Stimulated activated CD4-positive, alpha-beta T cell treated with anti-CD3 and anti-CD28 coated beads, Interleukin-12 subunit alpha, Interleukin-12 subunit beta, amount 100 ng/mL, for 24 hours (primary cell): ENCODE measurements at places on chromosomes 1 and 21.

GRCh38 chr1:246001837-246002230 is 505.2 kb downstream of the SMYD3 start:
- no peak for DNase-seq

DNA sequence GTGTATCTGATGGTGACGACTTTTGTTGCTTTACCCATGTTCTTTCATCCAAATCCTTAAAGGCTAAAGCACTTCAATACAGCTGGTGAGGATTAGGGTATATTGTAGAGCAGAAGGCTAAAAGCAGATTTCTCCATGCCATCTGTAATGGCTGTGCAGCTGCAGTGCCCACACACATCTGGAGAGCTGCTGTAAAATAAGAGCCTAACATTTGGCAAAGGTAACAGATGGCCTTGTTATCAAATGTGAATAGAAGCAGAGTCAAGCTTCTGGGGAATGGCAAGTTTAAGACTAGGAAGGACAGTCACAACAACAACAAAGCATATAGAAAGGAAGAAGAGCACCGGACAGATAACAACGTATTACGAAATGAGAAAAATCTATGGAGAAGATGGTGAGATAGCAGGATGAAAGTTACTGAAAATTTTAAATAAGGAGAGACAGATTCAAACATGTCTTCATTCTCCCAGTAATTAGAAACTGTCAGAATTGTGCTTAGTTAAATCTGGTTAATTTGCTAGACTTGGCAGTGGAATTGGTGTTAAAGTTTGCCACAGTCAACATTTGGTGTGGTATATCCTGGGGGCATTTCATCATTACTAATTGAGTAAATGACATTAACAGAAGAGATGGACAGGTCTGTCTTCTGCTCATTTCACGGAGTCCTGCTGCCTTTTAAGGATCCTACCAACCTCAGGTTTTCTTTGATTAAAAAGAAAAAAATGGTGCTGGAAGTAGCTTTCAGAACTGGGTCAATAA is 1093.2 kb downstream of the ADGRL2 start:
- no peak for DNase-seq

DNA sequence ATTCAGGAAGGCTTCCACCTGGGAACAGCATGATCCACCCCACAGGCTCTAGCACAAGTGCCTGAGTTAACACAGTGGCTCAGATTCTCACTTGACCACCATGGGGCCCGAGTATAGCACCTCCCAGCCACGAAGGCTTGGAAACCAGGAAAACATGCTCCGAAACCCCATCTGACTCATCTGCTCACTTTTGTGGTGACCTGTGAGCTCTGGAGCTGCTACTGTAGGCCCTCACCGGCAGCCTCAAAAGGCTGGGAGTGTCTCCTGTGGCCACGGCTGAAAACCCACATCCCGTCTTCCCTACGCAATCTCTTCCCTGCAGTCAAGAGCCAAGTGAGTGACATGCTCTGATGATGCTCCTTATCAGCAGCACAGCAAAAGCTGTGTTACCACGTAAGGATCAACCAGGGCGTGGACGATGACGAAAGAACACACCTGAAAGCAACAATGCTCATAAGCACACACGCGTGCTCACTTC is 81.4 kb downstream of the TGFBR3 start:
- DNase-seq = peak; percentile 71

- no peak for DNase-seq
Measured at GRCh38 chr1:84467298-84467697, 11.8 kb upstream of the RPF1 start.

GRCh38 chr1:192983349-192983980 is 75.7 kb downstream of the UCHL5 start:
- DNase-seq = peak; percentile 6

- DNase-seq = no peak
Measured at GRCh38 chr1:914131-914890, 9.4 kb upstream of the SAMD11 start.

GRCh38 chr21:42039911-42040351 is 29.8 kb upstream of the ZBTB21 start:
- DNase-seq = no peak

DNA sequence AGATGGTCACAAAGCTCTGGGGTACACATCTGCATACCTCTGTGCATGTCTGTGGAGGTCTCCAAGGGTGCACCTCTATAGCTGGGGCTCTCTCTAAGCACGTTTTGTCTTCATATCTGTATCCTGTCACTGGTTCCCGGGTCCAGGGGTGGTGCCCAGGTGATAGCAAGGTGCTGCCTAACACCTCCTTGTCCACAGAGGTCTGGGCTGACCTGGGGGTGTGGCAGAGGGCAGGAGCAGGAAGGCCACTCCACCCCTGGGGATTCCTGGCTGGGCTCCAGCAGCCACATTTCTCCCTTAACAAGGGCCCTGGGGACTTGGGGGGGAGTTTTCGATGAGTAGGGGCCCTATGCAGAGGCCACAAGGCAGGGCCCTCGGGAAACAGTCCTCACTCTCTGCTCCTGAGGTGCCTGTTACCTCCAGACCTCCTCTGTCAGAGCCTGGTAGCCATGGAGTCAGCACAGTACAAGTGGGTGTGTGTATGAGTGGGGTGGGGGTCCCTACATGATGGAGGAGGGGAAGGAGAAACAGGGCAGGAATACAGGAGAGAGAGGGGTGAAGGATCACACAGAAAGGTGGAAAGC is 7.0 kb upstream of the CDCP2 start:
- no peak for DNase-seq

- no peak for DNase-seq
Measured at GRCh38 chr1:53130878-53131589, 11.4 kb downstream of the SLC1A7 start.

GRCh38 chr1:41333146-41333784 is 28.0 kb upstream of the FOXO6 start:
- DNase-seq = no peak

DNA sequence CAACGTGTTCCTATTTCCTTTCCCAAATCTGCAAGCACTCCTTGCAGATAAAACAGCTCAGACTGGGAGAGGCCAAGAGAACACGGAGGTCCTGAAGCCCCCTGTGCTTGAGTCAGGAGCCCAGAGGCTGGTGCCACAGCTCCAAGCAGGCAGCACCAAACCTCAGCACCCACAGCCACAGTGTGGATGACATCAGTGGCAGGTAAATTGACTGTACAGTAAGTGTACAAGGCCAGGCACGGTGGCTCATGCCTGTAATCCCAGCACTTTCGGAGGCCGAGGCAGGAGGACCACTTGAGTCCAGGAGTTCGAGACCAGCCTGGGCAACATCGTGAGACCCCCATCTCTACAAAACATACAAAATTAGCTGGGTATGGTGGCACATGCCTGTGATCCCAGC is 1.9 kb upstream of the COL6A1 start:
- DNase-seq = no peak

GRCh38 chr1:6180268-6180706 is at the start of gene CHD5:
CHD5 (minus strand) TSS chr1:6180321; CDS start chr1:6180023, 298 bp downstream.
- no peak for DNase-seq

DNA sequence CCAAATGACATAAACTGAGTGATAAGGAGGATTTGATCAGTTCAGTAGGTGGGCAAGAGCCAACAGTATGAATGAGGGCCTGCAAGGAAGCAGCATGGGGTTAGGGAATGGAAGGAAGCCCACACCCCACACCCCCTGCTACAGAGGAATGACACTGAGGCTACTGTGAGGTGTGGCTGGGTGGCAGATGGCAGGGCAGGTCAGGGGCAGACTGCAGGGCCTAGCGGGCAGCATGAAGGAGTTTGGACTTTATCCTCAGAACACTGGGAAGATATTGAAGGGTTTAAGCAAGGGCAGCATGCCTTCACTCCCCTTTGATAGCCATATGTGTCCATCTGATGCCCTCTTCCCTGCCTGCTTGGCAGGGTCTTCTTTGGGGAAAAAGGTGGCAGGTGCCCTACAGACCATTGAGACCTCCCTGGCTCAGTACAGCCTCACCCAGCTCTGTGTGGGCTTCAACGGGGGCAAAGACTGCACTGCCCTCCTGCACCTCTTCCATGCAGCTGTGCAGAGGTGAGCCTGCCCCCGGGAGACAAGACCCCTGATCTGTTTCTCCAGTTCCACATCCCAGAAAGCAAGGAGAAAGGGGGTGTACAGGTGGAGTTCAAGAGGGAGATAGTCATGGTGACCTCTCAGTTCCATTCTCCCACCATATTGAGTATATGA is 4.1 kb upstream of the LENEP start:
- DNase-seq = no peak

- DNase-seq = no peak
Measured at GRCh38 chr1:170001266-170001665, 73.2 kb downstream of the KIFAP3 start.

DNA sequence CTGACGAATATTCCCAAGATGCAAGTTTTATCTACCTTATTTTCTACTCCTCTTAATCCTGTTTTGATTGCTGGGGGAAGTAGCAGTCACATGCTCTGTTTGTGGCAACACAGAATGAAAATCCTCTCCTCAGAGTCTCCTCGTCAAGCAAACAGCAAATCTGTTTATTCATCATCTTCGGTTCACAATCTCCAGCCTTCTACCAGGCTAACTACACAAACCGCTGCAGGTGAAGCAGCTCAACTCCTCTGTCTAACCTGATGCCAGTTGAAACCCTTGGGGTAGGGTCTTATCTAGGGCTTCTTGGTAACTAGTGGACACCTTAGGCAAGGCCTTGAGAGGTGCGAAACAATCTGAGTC is 91.0 kb downstream of the SIPA1L2 start:
- no peak for DNase-seq

GRCh38 chr1:226688056-226688748 is 50.9 kb downstream of the ITPKB start:
- no peak for DNase-seq
